ENCODE measurements at places on chromosomes 2 and 18.

DNA sequence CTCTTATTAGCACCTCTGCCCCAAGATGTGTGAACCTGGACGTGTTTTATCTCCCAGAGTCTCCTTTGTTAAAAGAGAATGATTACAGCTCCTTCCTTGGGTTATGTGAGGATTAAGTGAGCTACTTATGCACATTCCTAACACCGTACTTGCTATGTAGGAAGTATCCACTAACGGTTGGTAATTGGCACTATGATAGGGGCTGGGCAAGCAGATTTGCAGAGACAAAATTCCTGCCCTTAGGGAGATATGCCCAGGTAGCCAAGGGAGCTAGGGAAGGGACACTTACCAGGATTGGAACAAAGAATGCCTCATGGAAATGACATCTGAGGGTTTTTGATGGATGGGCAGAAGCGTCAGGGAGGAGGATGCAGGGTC lies 11.5 kb upstream of the ALPK2 start:
- DNase-seq = no peak

DNA sequence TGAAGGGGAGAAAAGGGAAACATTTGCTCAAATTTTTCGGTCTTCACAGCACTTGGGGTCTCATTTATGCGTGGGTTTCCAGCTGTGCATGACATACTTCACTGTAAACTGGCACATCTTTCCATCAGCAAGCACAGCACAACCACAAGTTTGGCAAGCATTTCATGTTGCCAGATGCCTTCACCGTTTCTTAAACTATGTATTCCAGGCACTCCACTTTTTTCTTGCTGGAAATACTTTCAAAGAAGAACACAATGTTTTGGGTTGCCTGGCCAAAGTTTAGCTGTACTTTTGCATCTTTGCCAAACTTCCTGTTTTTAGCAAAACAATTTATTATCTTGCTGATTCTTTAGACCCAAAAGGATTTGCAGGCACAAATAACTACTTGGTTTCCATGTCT lies 194.6 kb upstream of the MEIS1 start:
- no peak for DNase-seq

GRCh38 chr18:46415532-46416252 lies 241.3 kb downstream of the LOXHD1 start:
- no peak for DNase-seq

DNA sequence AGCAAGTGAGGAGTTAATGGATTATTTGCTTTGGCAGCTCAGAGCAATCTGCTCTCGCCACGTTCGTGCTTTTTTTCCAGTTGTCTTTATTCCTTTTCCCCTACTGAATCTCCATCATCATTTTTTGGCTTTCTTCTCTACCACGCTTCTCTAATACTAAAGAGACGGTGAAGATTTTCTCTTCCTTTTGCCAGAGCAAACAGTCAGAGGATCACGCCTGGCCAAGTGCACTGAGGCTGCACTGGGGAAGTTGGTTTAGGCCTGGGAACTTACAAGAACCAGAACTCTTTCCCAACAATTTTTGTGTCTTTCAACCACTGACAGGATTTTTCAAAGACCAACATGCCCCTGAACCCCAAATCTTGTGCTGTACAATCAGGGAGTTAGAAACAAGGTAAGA lies 172.3 kb downstream of the PID1 start:
- no peak for DNase-seq

- no peak for DNase-seq
These were observed 1.1 kb upstream of the FRZB start for GRCh38 chr2:182867426-182868053.

- DNase-seq = no peak
These were observed 83.9 kb upstream of the ODC1 start for GRCh38 chr2:10531874-10532637.

GRCh38 chr2:132798341-132798740 lies 128.3 kb upstream of the LYPD1 start:
- DNase-seq = no peak

DNA sequence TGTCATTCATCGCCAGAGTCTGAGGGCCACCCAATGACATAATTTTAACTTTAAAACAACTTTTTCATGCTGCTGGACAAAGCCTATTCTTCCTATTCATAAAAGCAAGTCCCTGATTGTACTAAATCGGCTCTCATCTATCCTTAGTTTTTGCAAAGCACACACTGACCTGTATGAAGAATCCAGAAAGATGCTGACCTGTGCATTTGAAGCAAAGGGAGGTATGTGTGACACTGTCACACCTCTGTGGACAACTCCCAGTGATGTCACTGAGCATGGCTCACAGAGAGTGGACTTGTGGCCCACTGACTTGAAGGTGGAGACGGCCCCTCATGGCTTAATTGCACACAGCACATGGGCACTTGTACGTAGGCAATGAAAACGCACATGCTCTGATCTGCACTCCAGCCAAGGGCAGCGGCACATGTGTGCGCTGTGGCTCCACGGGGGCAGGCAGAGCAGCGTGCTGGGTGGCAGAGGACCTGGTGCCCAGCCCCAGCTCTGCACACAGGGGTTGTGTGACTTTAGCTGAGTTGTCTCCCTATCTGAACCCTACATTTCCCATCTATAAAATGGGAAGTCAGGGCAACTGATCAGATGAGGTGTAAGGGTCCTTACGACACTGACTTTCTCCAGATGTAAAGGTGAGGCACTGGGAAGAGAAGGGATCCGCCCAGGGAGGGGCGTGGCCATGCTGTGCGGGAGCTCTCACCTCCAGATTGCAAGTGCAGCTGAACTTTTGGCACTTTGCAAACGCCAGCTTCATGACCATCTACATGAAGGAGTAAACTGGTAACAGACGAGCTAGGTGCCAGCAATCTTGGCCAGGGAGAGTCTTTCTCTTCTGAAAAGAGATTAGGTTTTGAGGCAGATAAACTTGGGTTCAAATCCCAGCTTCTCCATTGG lies 14.3 kb upstream of the ODC1 start:
- no peak for DNase-seq

DNA sequence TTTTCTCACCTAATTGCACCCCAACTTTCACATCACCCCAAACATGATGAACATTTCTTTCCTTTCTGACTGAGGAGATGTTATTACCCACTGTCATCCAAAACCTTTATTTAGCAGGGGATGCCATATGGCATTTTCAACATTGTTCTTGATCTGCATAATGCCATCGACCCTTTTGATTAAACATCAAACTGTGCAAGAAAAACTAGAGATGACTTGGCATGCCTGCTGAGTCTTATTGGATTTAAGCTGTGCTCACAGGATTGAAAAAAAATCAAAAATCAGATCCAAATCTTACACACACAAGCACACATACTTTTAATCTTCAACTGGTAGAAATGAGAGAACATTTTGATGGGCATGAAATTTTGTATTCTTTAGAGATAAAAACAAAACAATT lies 536.0 kb downstream of the TMX3 start:
- DNase-seq = no peak

DNA sequence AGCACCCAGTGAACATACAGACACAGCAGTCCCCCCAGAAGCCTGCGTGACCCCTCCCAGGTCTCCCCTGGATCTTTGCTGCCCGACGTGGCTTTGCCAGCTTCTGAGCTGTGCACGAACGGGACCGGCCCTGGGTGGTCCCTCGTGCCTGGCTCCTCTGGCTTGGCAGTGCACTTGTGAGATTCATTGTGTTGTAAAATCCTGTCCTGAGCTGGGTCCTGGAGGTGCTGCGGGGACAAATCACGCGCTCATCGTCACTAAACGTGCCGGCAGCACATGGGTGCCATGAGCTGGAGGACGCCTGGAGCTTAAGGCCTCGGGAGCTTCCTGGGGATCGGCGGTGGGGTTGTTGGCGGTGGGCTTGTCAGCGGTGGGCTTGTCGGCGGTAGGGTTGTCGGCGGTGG lies 104.9 kb downstream of the FAM210A start:
- DNase-seq = no peak

- no peak for DNase-seq
These were observed 47.1 kb downstream of the KCMF1 start for GRCh38 chr2:85018049-85018447.

GRCh38 chr18:54119524-54120019 lies 104.9 kb downstream of the MBD2 start:
- DNase-seq = peak; percentile 76

DNA sequence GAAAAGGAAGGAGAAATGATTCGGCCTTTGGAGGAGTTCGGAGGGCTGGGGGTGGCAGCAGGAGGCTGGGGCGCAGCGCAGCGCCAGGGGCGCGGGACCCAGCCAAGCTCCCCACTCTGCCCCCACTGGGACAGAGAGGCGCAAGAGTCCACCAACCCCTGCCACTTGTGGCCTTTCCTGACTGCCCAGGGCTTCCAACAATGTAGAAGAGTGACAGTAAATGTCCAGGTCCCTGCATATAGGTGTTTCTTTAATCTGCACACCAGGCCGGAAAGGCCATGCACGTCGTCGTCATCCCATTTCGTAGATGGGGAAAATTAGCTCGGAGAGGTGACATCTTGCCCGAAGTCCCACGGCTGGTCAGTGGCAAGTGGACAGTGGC lies 96.6 kb downstream of the INHBB start:
- no peak for DNase-seq

GRCh38 chr2:24702800-24703199 lies 90.4 kb downstream of the PTRHD1 start:
- no peak for DNase-seq

DNA sequence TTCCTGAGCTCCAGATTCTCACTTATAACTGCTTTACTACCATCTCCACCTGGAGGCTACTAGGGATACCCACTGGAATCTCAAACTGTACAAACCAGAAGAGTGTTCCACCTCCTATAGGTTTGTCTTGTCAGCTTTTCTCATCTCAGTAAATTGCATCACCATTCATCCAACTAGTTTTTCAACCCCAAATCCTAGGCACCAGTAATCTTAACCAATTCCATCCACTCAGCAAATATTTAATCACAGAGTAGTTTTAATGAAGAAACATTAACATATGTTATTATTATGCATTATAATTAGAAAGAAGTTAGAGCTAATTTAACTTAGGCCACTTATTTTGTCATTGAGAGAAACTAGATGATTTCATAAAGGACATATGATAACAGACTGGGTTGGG lies 635.0 kb downstream of the DCDC2C start:
- no peak for DNase-seq

GRCh38 chr2:98912221-98912851 lies 23.7 kb downstream of the CRACDL start:
- DNase-seq = no peak

DNA sequence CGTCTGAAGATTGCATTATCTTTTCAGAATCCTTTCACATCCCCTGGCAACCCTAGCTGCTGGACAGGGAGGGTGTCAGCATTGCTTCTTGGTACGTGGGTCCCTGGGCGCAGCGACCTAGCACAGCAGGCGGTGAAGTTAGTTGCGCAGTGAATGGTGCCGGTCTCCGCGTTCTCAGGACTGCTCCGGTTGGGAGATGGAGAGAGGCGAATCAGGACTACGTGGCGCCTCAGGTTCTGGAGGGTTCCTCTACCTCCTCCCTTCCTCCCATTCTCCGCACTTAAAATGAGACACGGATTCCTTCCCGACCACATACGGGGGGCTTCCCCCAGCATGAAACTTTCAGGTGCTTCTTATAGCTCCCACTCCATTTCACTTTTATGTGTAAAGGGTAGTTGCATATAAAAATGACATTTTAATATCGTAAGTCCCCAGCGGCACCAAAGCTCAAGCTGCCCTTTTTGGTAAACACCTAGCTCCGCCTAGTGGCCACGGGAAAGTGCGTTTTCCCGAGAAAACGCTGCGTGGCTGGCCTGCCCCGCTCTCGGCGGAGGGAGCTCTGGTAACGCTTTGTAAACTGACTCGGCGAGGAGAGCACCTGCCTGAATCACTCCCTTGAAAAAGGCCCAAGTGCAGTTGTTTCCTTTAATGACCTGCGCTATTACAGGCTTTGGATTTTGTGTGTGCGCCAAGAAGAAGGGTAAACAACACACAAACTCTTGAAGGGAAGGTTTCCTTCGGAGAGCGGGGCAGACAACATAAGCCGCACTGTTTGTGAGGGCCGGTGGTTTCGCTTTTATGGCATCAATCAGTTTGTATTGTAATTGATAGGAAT lies 32.9 kb upstream of the INHBB start:
- peak; percentile 71 for DNase-seq

GRCh38 chr2:76684756-76685155 lies 837.4 kb downstream of the LRRTM4 start:
- DNase-seq = no peak

DNA sequence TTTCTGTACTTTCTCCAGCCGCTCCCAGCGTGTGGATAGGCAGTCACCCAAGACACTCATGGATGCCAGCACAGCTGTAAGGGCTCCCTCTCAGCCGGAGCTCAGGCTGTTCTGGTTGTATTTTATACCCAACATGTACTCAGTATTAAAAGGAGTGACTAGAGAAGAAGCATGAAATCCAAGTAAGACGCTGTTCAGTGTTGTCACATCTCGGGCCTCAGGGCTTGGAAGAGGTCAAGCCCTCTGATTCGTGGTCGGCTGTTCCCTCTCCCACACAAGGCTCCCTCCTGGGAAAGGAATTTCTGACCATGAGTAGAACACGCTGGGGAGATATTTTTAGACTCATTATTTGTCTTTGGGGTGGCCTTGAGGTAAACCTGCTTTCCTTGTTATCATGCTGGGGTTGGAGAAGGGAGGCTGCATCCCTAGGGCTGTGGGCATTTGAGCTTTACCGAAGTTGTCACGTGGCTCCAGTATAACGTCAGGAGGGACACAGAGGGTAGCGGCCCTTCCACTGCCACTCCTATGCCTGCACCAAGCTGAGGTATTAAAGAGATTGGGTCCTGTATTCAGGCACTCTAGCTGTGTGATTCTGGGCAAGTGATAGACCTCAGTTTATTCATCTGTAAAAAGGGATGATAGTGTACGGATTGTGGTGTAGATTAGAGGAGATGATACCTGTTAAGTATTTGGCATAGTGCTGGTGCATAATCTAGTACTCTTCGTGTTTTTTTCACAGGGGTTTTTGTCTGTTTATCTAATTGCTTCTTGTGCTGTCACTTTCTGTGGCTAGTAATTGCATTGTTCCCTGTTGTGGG lies 34.1 kb downstream of the HK2 start:
- DNase-seq = peak; percentile 45

- DNase-seq = no peak
These were observed 130.6 kb upstream of the HAAO start for GRCh38 chr2:42922790-42923579.

GRCh38 chr18:23553887-23554286 lies 32.4 kb downstream of the NPC1 start:
- peak; percentile 42 for DNase-seq

DNA sequence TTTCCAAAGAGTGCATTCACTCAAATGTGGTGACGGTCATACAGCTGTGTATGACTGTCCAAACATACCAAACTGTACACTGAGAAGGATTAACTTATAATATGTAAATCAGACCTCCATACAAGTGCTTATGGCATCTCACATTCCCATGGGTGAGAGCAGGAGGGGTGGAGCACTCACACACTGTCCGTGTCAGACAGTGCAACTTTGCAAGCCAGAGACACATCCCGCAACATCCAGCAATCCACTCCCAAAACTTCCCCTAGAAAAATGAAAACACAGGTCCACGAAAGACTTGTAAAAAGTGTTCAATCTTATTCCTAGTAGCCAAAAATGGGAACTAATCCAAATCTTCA lies 36.4 kb downstream of the FAM168B start:
- DNase-seq = no peak

- DNase-seq = no peak
These were observed 43.1 kb upstream of the PTH2R start for GRCh38 chr2:208363485-208363884.

- no peak for DNase-seq
These were observed 46.4 kb upstream of the CDH20 start for GRCh38 chr18:61286867-61287266.
